IMR-90 (cell line): ENCODE measurements at places on chromosomes 3 and 15. TPM values are rescaled to one million over a fixed set of nuclear protein-coding genes. Genes with fewer than 3 reads are reported as not detected.
A peak's percentile ranks its signal among the peaks of the same experiment; 100 is the strongest.

TTLL13 gene
- not detected in 2 replicates for total RNA-seq

- DNase-seq: peak; percentile 86
These were observed 227.8 kb upstream of the CTNNB1 start for GRCh38 chr3:40971191-40972168.

LSAMP gene
- 7.9 and 8.1 TPM in 2 replicates for total RNA-seq

PYDC2 gene
- total RNA-seq: not detected in 2 replicates

C3orf22 gene
- total RNA-seq: not detected in 2 replicates

PDIA5 gene
- 19.4 and 21.4 TPM in 2 replicates for total RNA-seq

GRCh38 chr3:49703443-49703927, 14.1 kb downstream of the RNF123 start:
- DNase-seq: peak; percentile 62

- DNase-seq: no peak
These were observed 16.4 kb downstream of the IL12A start for GRCh38 chr3:160005004-160005403.

IQCF6 gene
- not detected in 2 replicates for total RNA-seq

PATL2 gene
- total RNA-seq: not detected in 2 replicates

- DNase-seq: no peak
These were observed 21.1 kb upstream of the RHO start for GRCh38 chr3:129507181-129507831.

IL5RA gene
- not detected in 2 replicates for total RNA-seq

GPR87 gene
- 0.28 and 0.36 TPM in 2 replicates for total RNA-seq

ZPLD1 gene
- total RNA-seq: under 0.01 TPM in 2 replicates

DNA sequence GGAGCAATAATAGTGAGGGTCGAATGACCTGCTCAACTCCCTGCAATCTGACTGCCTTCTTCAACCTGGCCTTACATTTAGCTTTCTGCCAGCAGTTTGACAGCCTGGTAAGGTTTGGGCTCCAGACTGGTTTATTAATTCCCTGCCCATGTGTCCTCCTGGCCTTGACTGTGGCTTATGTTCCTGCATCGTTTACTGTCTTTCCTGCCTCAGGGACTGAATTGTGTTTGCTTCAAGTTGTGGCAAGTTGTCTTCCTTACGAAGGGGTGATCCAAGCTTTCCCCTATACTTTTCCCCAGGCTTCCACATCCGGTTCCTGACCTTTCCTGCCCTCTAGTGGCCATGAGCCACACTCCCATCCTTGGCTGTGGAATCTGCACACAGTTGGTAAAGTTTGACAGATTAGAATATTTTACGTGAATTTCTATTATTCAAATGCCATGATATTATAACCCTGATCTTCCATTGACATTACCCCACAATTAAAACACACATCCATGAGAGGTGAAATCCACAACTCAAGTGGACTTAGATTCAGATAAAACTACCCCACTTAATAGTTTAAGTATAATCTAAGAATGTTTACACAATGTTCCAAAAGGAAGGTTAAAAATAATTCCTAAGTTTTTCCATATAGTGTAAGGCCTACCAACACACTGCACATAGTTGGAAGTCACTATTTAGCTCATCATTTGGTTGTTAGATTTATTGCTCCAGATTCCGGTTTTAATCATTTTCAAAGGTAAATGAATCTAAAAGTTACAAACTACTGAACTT, 95.7 kb downstream of the NEDD4 start:
- peak; percentile 61 for DNase-seq

NR1I2 gene
- not detected in 2 replicates for total RNA-seq

DNA sequence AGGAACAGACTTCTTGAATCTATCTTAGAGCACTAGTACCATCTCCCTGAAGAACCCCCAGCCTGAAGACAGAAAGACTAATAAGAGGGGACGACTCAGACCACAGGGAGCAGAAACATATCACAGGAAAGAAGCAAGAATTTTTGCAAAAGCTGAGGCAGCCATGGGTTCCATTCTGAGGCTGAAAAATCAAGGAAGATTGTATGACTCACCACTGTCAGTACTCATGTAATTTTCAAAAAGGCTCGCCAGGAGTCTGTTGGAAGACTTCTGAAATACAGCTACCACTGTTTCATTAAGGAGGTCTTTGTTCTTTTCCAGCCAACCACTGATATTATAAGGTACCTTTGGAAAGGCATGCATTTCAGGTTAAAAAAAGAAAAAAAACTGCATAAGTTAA, 47.5 kb downstream of the MYH15 start:
- peak; percentile 54 for DNase-seq

- no peak for DNase-seq
These were observed 168.4 kb downstream of the TUSC7 start for GRCh38 chr3:116877968-116878367.

- peak; percentile 86 for DNase-seq
These were observed 27.1 kb downstream of the LRIG1 start for GRCh38 chr3:66473692-66474091.

DNA sequence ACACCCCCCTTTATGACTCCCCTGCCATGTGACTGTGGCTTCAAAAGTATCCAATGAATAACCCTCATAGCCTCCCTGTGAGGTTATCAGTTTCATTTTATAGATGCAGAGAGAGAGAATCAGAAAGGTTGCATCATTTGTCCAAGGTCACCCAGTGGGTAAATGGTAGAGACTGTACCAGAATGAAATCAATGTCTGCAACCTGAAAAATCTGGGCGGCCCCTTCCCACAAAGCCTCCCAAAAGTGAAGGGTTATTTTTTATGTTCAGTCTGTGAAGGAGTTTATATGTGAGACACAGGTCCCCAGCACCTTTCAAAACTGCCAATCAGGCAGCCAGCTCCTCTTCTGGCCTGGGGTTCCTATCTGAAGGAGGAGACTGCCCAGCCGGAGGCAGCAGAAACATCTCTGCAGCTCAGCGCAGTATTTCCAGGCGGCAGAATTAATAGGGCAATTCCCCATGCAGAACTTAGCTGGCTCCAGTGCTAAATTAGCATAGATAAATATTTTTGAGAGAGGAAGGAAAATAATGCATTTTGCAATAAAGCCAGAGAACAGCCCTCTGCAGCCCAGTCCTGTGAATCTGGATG, 130.8 kb upstream of the PRR20G start:
- no peak for DNase-seq

LRTM1 gene
- not detected in 2 replicates for total RNA-seq

RPL4 gene
- total RNA-seq: 6,510 and 13,244 TPM in 2 replicates

- no peak for DNase-seq
These were observed 24.3 kb upstream of the RPL14 start for GRCh38 chr3:40432793-40433192.

GRCh38 chr3:38150780-38151528, 12.5 kb downstream of the MYD88 start:
- no peak for DNase-seq

DNA sequence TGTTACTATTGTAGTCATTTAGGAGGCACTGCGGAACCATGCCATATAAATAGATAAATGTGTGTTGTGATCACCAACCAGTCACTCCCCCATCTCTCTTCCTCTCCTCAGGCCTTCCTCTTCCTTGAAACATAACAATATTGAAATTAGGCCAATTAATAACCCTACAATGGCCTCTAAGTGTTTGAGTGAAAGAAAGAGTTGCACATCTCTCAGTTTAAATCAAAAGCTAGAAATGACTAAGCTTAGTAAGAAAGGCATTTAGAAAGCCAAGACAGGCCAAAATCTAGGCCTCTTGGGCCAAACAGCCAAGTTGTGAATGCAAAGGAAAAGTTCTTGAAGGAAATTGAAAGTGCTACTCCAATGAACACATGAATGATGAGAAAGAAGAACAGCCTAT, 8.1 kb upstream of the DNASE1L3 start:
- DNase-seq: no peak

DNA sequence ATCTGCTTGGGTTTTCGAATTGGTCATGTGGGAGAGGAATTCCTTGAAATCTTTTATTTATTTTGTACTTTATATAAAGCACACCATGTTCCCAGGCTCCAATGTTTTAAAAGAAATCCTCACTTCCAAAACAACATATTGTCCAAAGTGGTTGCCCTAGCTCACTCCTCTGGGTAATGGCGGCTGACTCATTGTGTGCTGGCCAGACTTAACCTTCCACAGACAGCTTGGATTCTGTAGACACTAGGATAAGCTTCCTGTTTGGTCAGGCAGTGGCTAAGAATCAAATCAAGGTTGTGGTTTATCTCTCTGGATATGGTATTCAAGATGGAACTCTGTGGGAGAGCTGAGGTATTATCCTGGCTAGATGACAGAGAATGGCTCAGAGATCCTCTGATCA, 55.8 kb upstream of the FAM98B start:
- peak; percentile 99 for DNase-seq

CISH gene
- 0.83 and 0.90 TPM in 2 replicates for total RNA-seq

DNA sequence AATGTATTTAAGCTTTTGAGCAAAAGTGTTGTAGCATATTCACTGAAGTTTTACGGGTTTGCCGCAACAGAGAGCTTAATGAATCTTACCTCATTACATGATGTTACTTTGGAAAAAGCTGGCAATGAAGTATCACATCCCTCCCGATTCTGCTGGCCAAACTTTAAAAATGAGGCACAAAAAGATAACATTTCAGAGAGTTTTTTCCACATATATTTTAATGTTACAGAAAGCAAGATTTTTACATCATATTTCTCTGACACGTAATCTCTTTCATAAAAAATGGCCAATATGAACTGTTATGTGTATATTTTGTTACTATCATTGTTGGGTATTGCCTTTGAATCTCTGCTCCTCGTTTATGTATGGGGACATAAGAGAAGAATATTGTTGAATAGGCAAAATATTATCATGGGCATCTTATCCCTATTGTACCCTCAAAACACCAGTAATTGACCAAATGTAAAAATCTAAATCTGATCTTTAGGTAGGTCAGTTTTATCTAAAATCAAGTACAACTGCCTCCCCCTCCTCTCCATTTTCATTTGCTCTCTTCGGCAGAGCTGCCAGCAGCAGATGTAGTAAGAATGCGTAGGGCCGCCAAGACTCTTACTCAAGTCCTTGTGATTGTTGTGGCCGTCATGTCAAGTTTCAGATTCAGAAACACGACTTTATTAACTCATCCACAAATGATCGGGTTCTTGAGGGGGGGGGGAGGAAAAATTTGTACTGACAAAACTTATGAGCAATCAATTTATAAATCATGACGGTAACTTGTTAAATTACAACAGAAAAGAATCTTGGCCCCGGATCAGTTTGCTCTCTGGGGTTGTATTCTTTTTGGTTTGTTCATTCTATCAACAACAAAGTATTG, 106.7 kb upstream of the THRB start:
- DNase-seq: no peak

ALG1L2 gene
- total RNA-seq: not detected in 2 replicates

DNA sequence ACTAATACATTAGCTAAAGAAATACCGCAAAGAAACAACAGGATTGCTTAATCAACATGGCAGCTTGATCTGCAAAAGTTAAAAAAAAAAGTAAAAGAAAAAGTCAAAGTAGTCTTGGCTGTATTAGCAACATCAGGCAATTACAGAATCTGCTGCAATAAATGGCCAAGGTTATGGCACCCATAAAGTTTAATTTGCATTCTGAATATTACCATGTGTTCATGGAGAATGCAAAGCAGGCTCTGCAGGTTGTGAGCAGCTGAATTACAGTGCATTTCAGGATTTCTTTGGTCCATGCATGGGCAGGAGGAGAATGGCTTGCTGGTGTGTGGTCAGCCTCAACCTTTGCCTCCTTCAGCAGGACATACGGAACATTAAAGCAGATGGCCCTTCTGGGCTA, 199.1 kb upstream of the AZI2 start:
- no peak for DNase-seq

SERPINI2 gene
- total RNA-seq: not detected in 2 replicates

- no peak for DNase-seq
These were observed 251.1 kb upstream of the CMC1 start for GRCh38 chr3:27990324-27990723.

PCSK6 gene
- not detected in 2 replicates for total RNA-seq

DNA sequence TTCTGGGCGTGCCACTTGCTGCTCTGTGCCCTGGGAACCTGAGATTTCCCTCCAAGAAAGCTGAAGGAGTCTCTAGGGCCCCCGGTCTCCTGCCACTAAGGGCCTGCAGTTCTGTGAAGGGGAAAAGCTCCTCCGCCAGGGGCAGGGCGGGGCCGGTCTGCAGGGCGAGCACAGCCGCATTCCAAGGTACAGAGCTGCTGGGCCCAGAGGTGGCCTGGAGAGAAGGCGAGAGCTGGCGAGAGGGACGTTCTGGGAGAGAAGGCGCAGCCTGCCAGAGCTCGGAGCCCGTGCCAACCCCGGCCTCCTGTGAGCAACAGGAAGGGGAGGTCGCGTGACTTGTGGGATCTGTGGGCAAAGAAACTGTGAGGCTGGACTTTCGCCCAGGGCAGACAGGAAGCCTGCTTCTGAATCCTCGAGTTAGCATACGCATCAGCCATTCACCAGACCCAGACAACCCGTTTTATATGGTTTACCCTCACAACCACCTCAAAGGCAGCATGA, 500.4 kb downstream of the SHQ1 start:
- no peak for DNase-seq

PRTG gene
- total RNA-seq: 1.4 and 1.7 TPM in 2 replicates

DNA sequence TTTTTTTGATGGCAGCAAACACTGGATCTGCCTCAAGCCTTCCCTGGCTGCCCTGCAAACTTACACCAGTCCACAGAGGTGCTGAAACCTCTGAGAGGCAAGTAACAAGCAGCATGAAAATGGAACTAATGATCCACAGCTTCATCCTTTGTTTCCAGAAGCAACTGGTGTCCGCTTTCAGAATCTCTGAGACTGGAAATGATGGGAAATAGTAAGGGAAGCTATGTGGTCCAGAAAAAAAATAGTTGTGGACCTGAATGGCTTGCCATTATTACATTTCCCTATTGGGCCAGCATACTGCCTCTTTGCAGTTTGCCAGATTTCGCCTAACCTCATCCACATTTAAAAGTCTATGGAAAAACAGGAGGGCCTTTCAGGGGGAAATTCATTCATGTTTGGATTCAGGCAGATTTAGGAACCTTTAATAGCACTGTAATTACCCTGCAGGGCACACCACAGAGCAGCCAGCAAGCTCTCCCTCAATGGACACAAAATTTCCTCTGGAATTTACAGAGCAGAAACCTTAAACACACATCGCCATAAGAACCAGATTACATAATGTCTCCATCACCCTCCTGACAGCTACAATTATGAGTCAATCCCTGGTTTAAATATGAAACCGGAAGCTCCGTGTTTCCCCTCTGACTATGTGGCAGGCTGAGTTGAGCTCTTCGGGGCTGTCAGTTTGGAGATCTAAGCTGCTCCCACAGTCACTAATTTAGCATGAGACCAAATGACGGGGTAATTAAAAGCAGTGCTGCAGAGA, 134.4 kb downstream of the TMCO5A start:
- DNase-seq: peak; percentile 85

CELSR3 gene
- total RNA-seq: 0.18 and 0.28 TPM in 2 replicates

DNA sequence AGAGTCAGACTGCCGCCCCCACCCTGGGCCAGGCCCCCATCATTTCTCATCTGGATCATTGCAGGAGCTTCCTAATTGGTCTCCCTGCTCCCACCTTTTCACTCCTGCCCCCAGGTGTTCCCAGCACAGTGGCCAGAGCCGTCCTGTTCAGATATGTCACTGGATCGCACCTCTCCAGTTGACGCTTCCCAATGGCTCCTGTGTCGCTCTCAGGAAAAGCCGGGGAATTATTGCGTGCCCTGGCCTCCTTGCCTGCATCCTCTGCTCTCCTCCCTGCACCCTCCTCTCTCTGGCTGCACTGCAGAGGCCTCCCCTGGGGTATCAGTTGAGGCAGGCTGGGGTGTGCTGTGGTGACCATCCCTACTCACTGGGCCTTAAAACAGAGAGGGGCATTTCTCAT, 25.5 kb upstream of the CYP11A1 start:
- DNase-seq: no peak

STRA6 gene
- not detected in 2 replicates for total RNA-seq
